ENCODE measurements at places on chromosomes 3 and 15.

GRCh38 chr3:127168271-127168670 is 24.7 kb upstream of the PRR23E start:
- no peak for DNase-seq

DNA sequence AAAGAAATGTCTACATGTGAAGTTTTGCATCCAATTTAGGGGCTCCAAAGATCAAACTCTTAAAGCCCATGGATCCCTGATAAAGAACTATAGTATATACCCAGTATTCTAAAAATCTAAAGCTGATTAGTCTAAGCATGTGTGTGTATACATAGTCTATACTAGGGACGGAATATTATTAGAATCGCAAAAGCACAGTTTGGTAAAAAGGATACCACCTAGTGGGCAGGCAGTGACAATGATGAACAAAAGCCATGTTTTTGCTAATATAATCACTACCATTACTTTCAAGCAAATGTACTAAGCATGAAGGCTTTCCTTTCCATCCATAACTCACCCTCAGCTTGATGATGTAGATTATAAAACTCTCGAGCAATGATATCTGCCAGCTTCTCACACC is 16.5 kb downstream of the POLQ start:
- no peak for DNase-seq

DNA sequence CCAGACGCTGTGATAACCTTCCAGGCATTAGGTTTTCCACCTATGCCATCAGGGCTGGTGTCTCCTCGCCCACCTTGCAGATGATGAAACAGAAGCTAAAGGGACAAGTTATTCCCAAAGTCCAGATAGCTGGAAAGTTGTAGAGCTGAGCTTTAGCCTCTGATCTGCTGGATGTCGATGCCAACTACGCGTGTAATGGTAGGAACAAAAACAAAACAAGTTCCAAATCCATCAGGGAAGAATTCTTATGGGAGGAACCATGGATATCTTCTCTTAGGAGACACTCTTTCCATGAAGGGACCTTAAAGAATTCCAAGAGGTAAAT is 28.1 kb upstream of the RHO start:
- DNase-seq = no peak

- no peak for DNase-seq
These were observed 187.9 kb downstream of the NFKBIZ start for GRCh38 chr3:102037209-102037608.

- DNase-seq = no peak
These were observed 66.8 kb downstream of the STAC start for GRCh38 chr3:36447061-36447460.

GRCh38 chr15:69513450-69513960 is 60.9 kb downstream of the RPLP1 start:
- no peak for DNase-seq

DNA sequence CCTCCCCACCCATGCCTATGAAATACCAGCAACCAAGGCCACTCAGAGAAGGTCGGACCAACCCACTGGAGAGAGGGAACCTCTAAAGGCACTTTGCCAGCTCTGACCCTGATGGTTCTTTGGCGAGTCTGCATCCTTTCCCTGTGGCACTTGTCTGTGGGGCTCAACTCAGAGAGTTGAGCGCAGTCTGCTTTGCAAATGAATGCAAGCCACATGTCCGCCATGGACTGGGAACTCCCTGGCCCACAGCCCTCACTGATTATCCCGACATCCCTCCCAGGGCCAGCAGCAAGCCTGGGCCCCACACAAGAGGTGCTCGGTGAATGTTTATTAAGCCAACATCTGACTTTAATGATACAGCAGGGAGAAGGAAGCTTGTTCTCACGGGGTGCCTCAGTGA is 55.5 kb upstream of the HES1 start:
- DNase-seq = no peak

GRCh38 chr3:152728231-152728980 is 106.5 kb upstream of the P2RY1 start:
- DNase-seq = no peak

DNA sequence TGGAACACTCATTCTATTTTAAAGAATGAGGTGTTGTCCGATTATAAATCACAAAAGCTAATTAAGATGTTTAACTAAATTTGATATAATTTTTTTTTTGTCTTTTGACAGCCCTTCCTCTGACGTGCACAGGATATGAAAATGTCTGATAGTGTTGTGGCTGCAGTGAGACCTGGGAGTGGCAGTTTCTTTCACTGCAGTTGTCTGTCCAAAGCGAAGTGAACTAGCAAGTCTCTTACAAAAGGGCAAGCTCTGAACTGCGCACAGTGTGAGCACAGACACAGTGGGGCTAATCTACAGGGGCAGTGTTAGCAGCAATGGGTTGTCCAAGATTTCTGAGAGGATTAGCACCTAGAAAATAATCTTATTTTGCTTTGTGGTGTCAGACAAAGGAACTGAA is 29.1 kb upstream of the MYRIP start:
- no peak for DNase-seq

GRCh38 chr15:71215126-71215894 is 100.0 kb downstream of the THSD4 start:
- no peak for DNase-seq

- no peak for DNase-seq
These were observed 9.5 kb upstream of the KBTBD12 start for GRCh38 chr3:127905556-127905955.

DNA sequence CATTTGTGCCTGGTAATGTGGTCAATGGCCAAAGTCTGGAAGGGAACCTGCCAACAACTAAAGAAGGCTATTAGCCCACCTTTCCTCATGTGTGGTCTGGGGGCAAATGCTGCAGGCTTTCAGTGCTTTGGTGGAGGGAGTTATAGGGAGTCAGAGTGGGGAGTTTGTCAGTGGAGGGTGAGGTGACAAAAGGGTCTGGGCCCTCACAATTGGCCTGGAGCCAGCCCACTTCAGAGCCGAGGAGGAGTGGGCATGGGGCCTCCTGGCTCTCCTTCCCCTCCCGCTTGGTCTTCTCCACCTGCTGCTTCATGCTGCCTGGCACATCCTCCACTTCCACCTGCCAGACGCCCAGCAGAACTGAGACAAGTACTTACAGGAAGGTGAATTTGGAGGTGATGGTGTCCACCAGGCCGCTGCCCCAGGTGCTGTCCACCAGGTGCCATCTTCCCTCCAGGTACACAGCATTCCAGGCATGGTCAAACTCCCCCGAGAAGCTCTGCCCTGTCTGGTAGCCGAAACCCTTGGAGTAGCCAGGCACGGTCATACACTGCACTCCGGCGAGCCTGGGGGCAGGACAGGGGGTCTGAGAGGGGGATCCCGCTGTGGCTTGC is 40.9 kb downstream of the KY start:
- no peak for DNase-seq

DNA sequence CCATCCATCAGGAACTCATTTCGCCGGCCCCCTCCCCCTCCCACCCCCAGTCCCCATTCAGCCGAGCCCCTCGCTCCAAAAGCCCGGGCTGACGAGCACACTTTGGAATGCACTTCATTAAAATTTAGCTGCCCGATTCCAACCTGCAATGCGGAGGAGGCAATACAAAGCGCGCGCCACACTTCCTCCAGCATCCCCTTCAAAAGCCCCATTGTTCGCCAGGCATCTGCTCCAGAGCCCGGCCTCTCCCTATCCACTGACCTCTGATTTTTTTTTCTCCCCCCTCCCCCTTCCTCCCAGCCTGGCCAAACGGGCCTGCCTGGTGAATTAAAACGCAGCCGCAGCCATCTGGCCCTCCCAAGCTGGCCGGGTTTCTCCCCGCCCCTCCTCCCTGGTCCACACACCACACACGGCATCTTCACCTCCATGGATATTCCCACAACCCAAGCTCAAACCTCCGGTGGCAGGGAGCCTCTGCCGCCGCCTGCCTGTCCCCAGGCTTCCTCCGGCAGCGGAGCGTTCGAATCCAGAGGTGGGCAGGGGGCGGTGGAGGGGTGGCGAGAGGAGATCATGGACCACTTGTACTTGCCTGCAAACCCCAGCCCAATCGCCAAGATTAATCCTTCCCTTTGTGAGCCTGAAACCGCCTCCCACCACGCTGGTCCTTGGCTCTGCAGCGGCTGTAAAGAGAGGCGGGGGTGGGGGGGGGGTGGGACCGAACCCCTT is 441.3 kb downstream of the MAGI1 start:
- DNase-seq = no peak

- no peak for DNase-seq
These were observed 73.1 kb downstream of the SATB1 start for GRCh38 chr3:18351823-18352744.

DNA sequence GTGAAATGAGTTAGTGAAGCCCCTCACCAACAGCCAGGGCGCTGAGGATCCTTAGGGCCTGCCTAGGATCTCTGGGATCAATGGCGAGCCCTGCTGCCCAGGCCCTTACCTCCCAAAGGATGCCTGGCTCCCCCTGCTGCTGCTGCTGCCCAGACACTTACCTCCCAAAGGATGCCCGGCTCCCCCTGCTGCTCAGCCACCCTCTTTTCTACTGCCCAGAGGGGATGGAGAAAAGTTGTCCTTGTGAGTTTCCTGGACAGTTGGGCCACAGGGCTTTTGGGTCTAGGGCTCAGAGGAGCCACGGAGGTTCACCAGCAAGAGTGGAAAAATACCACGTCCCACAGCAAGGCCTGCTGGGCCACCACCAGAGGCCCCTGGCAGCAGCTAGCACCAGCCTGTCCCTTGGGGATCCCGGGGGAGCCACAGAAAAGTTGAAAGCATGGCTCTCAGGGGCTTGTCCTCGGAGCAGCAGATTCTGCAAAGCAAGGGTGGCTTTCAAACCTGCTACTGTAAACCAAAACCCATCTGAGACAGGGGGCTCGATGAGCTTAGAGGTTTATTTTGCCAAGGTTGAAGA is 59.4 kb downstream of the SLC6A6 start:
- DNase-seq = peak; percentile 34

GRCh38 chr3:13380971-13381370 is 39.2 kb downstream of the NUP210 start:
- DNase-seq = no peak

GRCh38 chr3:182920515-182921084 is 59.7 kb downstream of the DCUN1D1 start:
- DNase-seq = no peak

DNA sequence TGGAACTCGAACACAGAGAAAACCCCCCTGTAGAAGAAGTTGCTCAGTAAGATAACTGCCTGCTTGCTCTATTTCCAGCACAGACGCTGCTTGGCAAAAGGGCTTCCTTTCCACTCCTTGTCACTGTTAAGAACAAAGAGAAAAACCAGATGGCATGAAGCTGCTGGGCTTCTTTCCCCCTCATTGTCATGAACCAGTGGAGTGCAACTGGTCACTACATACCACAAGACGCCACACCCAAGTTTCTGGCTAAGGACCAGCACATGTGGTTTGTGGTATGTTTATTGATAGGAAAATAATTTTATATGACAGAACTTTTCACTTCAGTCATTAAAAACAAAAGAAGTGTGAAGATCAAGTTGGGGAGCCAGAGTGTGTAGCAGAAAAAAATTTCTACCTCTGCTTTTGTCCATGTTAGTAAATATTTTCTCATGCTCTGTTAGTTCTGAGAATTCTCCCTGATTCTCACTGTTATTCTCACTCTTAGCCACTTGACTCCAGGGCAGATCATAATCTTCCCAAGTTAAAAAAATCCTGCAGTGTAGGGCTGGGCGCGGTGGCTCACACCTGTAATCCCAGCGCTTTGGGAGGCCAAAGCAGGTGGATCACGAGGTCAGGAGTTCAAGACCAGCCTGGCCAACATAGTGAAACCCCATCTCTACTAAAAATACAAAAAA is 37.9 kb downstream of the CLK3 start:
- no peak for DNase-seq

GRCh38 chr15:57866149-57866736 is 159.7 kb downstream of the POLR2M start:
- DNase-seq = peak; percentile 26

GRCh38 chr3:136444581-136444980 is 194.4 kb downstream of the PCCB start:
- DNase-seq = no peak
